ENCODE measurements at places on chromosomes 1 and 21. TPM values are rescaled to one million over a fixed set of nuclear protein-coding genes. Genes with fewer than 3 reads are reported as not detected.

- no peak for DNase-seq
These were observed 97.4 kb downstream of the MRPL39 start for GRCh38 chr21:25509862-25510261.

DNA sequence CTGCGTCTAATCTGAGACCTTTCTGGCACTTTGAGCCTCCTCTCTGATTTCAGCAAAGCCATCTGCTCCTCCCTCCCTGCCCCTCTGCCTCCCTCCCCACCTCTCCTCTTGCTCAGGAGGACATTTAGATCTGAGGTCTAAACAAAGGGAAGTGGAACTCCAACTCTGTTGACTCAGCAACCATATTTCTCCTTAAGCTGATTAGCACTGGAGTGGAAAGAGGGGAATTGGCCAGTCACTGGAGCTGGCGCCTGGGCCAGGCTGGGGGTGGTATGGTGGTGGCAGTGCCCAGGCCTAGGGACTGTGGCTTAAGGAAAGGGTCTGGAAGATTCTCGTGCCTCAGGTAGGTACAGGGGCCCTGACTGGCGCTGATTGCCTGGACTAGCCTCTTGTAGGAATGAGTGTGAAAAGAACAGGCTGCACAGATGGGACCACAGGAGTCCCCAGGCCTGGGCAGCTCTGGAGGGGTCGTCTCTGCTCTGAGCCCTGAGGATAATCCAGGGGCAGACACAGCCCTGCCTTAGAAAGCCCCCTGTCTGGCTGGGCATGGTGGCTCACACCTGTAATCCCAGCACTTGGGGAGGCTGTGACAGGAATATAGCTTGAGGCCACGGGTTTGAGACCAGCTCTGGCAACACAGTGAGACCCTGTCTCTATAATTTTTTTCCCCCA, 11.9 kb downstream of the SH2D2A start:
- DNase-seq: no peak

- no peak for DNase-seq
These were observed 125.9 kb downstream of the RHOU start for GRCh38 chr1:228860911-228861831.

DNA sequence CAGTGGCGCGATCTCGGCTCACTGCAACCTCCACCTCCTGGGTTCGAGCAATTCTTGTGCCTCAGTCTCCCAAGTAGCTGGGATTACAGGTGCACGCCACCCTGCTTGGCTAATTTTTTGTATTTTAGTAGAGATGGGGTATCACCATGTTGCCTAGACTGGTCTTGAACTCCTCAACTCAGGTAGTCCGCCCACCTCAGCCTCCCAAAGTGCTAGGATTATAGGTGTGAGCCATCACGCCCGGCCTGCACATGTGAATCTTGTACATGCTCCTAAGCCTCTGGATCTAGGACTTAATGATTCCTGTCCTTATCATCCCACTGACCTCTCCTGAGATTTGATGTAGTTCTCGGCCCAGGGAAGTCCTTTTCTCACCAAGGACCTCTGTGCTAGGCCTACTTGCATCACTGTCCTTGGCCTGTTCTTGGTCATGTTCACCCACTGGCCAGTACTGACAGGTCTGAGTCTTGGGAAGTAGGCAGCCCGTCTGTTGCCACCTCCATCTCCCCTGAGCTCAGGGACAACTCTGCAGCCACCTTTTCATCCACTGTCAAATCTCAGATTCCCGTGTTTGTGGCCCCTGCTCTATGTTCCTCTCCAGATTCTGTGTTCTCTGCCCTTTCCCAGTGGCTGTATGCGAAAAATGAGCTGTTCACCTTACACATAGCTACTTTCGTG, 9.4 kb downstream of the HYI start:
- no peak for DNase-seq

DNA sequence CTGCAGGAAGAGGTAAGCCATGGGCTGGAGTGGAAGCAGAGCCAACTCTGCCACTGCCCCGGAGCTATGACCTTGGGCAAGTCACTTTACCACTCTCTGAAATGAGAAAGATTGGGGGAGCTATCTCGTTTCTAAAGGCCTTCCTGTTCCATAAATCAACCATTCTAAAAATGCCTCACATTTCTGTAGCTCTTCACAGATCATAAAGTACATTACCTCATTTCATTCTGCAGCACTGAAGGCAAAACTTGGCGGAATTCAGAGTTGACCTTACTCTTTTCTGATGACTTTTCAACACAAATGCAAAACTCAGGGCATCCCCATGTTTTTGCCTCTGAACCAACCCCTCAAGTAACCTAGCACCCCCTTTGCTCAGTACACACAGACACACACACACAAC, 404.0 kb upstream of the NFIA start:
- no peak for DNase-seq

- no peak for DNase-seq
These were observed 10.4 kb upstream of the KLF18 start for GRCh38 chr1:44151808-44152207.

SMIM1 gene
- total RNA-seq: 9.3 TPM

DNA sequence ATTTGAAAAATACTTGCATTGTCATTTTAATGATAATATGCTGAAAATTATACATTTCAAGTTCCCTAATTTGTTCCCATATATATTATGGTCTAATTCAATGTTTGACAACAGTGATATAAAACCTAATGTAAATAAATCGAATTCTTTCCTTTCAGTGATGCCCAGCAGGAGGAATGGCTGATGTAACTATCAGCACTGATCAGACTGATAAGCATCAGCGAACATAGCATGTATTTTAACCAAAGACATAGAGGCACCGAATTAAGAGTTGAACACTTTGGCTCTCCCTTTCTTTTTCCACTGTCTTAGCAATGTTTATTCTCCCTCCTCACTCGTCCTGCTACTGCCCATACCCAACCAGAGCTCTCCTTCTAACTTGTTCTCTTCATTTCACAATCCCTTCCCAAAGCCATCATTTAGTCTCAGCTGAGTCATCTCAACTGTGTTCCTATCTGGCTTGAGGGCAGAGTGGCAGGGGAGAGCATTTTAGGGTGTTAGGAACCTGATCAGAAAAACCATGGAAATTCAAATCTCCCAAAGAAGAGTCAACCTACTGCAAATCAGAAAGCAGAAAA, 58.8 kb upstream of the C1orf115 start:
- no peak for DNase-seq

B3GALT5 gene
- not detected for total RNA-seq

GRCh38 chr21:36927719-36928117, 38.8 kb downstream of the HLCS start:
- DNase-seq: peak; percentile 76

- no peak for DNase-seq
These were observed 150.6 kb downstream of the ZNF648 start for GRCh38 chr1:181910905-181911304.

HUNK gene
- 2.0 TPM for total RNA-seq

NTNG1 gene
- 12.6 TPM for total RNA-seq

- no peak for DNase-seq
These were observed 50.3 kb upstream of the L1TD1 start for GRCh38 chr1:62144238-62144831.

GRCh38 chr1:246595146-246595545, 28.9 kb downstream of the CNST start:
- no peak for DNase-seq

DNA sequence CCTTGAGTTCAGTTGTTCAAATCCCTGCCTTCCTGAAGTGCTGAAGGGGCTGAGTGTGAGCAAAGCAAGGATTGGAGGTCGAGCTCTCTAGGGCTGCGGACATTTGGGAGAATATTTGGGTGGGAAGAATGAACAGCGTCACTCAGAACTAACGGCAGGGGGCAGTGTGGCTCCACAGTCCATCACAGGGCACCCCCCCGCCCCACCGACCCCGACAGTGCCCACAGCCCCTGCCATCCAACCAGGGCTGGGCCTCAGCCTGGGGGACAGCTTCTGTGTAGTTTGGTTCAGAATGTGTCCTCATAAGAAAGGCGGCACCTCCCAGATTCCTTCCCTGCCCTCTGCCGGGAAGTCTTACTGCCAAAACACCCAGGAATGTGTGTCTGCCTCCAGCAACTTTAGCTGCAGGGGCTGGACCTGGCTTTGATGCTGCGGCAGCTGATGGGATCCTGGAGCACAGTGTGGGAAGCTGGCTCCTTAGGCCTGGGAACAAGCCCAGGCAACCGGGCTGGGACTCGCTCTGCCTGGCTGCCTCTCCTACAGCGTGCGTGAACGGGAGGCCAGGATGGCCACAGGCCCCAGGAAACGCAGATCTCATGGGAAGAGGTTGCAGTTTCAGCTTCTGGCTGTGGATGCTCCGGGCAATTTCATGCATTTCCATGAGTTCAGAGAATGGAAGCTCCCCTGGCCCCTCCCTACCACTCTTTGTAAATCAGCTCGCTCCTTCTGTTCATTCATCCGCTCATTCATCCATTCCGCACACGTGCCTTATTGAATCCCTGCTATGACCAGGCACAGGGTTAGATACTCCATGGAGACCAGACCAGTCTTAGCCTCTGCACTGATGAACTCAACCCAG, 104.9 kb upstream of the TMPRSS2 start:
- DNase-seq: peak; percentile 81

TSPEAR gene
- 0.23 TPM for total RNA-seq

DNA sequence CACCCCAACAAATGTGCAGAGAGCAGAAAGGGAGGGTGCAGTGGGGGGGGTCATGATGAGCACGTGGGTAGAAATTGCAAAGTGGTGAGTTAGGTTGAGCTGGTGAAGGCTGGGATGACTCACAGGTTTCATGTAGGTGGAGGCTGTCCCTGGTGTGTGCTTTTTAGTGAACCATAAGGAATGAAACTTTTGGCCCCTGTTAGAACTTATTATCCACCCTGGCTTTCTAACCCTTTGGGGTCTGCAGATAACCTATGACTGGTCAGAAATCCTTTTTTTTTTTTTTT, 46.9 kb downstream of the DOP1B start:
- no peak for DNase-seq

GRCh38 chr1:29575277-29575676, 339.0 kb downstream of the PTPRU start:
- DNase-seq: peak; percentile 39

DNA sequence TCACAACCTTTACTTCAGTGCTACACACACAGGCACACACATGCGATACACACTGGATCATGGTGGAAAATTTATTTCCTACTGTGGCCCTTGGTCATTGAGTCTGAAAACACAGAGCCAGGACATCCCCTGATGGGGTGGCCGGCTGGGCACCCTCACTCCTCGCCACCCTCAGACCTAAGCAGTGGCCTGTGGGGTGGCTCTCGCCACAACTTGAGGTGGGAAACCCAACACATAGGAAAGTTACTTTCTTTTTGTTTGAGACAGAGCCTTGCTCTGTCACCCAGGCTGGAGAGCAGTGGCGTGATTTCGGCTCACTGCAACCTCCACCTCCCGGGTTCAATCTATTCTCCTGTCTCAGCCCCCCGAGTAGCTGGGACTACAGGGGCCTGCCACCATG, 19.4 kb downstream of the CRYAA start:
- DNase-seq: peak; percentile 15

GABRD gene
- total RNA-seq: 2.9 TPM

DNA sequence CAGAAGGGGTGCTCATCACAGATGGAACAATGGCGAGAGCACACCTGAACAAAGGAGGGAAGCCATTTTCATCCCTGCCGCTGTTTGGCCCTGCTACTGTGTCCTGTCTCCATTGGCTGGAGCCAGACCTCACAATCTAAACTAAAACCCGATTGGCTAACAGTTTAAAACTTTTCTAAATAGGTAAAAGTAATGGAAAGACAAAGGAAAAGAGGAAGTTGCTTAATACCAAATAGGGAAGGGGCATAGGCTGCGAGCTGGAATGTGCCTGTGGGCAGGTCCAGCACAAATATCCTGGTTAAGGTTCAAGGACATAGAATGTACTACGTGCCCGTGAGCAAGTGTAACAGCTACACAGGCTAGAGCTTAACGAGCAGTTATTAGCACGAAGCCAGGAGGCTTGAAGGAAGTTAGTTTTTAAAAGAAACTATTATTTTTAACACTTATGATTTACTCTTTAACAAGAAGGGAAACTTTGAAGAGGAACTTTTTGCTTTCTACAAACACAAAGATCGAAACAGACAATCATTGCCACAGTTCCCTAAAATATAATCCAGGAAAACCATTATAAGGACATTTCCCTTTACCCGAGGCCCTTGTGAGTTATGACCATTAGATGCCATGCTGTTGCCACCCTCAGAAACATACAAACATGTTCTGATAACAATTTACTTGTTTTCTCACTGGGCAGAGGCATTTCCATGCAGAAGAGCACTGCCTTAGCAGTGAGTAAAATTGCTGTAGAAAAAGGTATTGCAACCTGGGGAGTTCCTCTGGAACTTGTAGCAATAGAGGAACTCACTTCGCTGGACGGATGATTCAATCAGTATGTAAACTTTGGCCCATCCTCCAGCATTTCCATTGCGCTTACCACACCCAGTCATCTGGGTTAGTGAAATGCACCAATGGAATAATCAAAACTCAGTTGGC, 4.8 kb upstream of the PTTG1IP start:
- DNase-seq: peak; percentile 46

SPATA1 gene
- total RNA-seq: 3.4 TPM

CFAP107 gene
- not detected for total RNA-seq

NBL1 gene
- total RNA-seq: 218 TPM

FABP3 gene
- total RNA-seq: 63.6 TPM

NTMT2 gene
- not detected for total RNA-seq

GRCh38 chr1:30405631-30406212, 317.7 kb downstream of the MATN1 start:
- DNase-seq: peak; percentile 19

- no peak for DNase-seq
These were observed 54.9 kb downstream of the WDR64 start for GRCh38 chr1:241706967-241707366.

DNA sequence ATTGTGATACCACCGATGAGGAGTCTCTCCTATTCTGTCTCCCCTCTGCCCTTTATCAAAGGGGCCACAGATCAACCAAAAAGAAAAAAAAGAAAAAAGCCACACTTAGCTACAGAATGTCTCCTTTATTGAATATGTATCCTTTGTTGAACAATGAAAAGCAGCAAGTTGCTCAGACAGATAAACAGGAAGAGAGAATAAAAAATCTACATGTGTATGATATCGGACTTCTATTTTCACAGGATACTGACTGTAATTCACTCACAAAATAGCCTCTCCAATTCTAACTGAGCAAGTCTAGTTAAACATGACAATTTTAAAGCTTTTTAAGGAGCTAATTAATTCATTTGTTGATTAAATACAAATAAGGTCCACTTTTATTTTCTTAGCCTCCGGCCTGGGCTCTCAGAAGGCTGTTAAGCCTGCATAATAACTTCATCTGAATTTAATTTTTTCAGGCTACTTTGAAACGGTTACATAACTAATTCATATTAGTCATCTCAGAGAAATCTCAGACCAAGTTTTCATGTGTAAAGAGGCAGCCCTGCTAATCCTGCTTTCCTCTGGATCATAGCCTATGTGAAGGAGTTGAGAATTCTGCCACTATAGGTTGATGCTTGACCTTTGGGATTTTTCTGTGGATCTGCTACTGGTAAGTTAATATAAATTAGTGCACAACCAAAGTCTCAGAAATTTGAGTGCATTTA, 304.1 kb upstream of the NR5A2 start:
- no peak for DNase-seq

GRCh38 chr21:15631342-15631741, 98.4 kb upstream of the USP25 start:
- DNase-seq: no peak
